ENCODE measurements at places on chromosomes 13 and 19. TPM values are rescaled to one million over a fixed set of nuclear protein-coding genes. Genes with fewer than 3 reads are reported as not detected.

MTRF1 gene
- 12.2 TPM for total RNA-seq

LGALS7 gene
- not detected for total RNA-seq

CEACAM7 gene
- not detected for total RNA-seq

ADPRHL1 gene
- 14.5 TPM for total RNA-seq

ZNF587B gene
- 13.2 TPM for total RNA-seq

CYP4F2 gene
- total RNA-seq, result not detected

POMP gene
- total RNA-seq, result 49.2 TPM

NCCRP1 gene
- total RNA-seq, result not detected

CEACAM5 gene
- 0.22 TPM for total RNA-seq

LRRC63 gene
- total RNA-seq, result 0.49 TPM

GRCh38 chr13:111186305-111186935 is 71.3 kb downstream of the ARHGEF7 start:
- DNase-seq, result no peak

DNA sequence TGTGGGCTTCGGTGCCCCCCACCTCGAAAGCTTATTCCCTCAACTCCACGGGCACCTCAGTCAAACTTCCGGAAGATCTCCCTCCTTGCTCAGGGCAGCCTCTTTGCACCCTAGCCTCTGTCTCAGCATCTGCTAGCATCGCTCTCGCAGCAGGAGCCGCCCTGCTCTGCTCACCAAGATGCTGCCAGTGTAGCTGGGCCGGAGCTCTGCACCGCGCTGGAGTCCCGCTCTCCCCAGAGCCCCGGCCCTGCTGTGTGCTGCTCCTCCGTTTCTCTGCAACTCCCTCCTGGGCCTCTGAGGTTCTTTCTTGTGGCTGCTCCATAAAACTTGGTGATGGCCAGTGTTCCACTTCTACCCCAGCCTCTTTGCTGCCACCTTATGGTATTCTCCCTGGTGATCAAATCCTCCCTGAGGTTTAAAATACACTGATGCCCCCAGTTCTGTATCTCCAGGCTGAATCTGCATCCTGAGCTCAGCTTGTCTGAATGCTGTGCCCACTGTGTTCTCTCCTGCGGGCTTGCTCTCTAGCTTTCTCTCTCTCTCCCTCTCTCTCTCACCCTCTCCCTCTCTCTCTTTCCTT is 198.0 kb downstream of the UQCRFS1 start:
- DNase-seq, result no peak

GRCh38 chr13:82747291-82747690 is 1135.0 kb downstream of the SLITRK1 start:
- no peak for DNase-seq

DNA sequence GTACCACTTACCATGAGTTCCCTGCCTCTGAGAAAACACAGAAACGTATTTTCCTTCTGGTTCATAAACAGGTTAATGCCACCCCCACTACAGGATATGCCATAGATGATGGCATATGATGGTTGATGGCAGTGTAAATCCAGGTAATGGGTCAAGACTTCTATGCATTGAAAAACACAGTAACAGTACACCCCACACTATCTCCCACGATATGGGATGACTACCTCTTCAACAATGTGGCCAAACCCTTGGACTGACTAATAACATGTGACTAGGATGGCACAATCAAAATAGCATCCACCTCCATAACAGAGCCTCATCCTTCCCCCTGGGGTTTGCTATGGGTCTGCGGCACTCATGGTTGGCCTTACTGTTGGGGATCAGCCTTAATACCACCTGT is 22.0 kb downstream of the ZNF235 start:
- no peak for DNase-seq

DNA sequence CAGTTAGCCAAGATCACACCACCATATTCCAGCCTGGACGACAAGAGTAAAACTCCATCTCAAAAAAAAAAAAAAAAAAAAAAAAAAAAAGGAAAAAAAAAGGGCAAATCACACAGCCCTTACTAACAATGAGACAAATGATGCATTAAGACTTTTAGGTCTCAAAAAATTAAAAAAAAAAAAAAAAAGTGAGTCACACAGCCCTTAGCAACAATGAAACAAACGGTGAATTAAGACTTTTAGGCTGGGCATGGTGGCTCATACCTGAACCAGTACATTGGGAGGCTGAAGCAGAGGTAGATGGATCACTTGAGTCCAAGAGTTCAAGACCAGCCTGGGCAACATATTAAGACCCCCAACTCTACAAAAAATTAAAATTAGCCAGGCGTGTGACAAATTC is 32.4 kb upstream of the EIF3G start:
- no peak for DNase-seq

- DNase-seq, result no peak
Measured at GRCh38 chr19:34600366-34600765, 76.6 kb downstream of the SCGB2B2 start.

DNA sequence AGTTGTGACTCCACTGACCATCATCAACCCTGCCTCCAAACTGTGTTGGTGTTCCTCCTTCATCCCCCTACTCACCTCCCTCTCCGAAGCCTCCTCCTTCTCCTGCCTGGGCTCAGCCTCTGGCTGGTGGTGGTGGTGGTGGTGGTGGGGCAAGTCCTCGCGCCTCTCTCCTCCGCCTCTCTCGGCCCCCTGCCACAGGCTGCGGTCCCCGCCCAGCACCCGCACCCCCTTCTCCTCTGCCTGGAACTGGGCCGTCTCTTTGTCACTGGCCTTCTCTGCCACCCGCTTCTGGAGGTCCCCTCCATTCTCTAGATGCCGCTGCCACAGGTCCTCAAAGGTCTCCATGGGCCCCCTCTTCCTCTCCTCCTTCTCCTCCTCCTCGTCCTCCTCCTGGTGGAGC is 1.5 kb downstream of the CCER2 start:
- no peak for DNase-seq

- no peak for DNase-seq
Measured at GRCh38 chr13:78299832-78300623, 303.3 kb downstream of the POU4F1 start.

DNA sequence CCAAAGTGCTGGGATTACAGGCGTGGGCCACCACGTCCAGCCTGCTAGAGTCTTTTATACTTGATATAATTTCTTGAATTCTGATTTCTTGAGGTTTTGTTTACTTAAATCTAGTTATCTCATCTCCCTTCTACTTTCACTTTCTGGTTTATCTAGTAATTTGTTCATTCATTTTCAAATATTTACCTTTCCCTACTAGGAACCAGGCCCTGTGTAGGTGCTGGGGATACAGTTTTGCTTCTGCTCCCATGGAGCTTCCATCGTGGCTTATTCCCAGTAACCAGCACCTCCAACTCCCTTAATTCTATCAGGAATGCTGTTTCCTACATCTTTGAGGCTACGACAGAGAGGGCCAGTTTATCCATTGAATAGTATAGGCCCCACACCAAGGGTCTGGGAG is 24.1 kb upstream of the TRIM13 start:
- DNase-seq, result no peak

GRCh38 chr19:55620410-55621204 is 3.8 kb downstream of the ZNF784 start:
- no peak for DNase-seq

DNA sequence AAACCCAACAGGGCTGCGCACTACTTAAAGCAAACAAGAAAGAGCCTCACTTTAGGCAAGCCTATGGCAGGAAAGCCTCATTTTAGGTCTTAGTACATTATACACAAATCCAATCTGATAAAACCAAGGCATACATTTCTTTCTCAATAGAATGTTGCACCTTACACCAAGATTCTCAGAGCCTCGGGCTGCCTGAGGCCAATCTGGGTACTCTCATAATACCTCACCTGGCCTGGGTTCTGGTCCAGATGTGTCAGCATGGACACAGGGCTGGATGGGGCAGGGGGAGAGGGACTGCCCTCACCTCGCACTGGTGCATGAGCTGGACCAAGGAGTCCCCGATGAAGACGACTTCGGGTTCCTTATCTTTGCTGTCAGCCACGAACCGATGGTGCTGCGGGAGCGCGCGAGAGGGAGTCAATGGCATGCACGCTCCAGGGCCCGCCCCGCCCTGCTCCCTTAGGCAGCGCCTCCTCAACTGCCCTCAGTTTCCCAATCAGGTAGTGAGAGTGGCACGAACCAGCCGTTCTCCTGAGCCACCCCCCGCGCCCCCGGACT is at the start of gene PRR19:
Gene PRR19, plus strand, starts transcription at position 487 of the 558 bp plus-strand sequence. CDS start 7,453 bp downstream, outside the sequence.
- DNase-seq, result no peak

GRCh38 chr13:31011901-31012654 is 79.6 kb downstream of the TEX26 start:
- no peak for DNase-seq

- no peak for DNase-seq
Measured at GRCh38 chr13:42574011-42574410, at the start of gene TNFSF11. Gene TNFSF11 (plus strand): TSS chr13:42574152. CDS start chr13:42574304, 152 bp downstream.

DNA sequence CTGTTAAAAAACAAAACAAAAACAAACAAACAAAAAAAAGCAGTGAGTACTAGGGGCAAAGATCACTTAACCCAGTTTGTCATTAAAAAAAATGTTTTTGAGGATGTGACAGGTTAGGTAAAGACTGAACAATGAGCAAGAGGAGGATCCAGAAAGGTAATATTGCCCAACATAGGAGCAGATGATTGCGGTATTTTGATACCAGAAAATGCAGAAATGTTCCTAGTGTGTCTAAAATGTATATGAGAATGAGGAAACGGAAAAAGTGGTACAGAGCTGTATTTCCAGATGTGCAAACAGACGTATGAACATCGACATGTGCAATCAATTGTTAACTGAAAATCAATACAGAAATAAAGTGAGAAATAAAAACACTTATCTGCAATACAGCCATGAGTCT is 4.9 kb upstream of the LILRA4 start:
- DNase-seq, result no peak

GRCh38 chr13:28658539-28658795 is 463 bp upstream of the POMP start:
- DNase-seq, result no peak

DNA sequence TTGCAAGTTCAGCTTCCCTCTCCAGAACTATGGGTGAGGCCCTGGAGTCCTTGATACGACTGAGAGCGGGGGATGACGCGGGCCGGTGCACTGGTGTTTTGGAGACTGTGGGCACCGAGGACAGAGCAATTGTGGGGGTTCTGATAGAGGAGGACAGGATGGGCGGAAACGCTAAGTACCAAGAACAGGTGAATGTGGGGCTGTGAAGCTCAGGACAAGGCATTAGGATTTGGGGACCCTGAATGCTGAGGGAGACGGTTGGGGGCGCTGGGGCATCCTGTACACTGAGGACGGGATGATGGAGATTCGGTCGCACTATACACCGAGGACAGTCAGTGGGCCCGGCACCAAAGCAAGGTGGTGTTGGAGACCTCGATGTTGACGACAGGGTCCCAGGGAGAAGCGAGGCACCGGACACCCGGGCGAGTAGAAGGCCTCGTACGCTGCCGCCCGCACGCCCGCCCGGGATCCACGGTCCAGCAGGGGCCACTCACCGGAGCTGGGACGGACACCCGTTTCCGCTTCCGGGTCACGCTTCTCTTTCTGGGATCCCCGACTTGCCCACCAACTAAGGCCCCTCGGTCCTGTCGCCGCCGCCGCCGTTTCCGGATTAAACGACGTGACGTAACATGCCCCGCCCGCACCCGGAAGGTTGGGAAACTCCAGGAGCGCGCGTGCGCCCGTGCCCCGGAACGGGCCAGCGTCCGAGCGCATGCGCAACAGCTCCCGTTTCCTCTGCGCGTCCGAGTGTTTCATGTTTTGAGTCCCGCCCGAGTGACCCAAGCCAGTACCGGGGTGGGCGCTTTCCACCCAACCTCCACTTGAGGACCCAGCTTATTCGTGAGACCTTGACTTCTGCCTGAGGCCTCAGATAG is at the start of gene CHMP2A:
Gene CHMP2A, minus strand, starts transcription at position 612 of the 875 bp plus-strand sequence. CDS start 893 bp downstream, outside the sequence.
- DNase-seq, result peak; percentile 100

DNA sequence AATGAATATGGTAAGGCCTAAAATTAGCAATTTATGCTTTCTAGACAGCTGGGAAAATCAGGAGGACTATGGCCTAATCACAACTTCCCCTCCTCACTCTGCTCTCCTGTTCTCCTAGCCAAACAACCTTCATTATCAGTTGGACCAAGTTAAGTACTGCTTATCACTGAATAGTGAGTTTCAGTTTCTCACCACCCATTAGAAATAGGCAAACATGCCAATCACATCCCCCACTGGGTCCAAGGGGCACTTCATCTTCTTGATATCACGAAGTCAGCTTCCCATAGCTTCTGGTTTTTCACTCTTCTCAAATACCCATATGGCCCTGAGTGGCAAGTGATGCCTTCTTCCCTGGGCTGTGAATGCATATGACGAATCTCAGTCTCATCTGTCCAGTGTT is 689.6 kb downstream of the SLITRK5 start:
- no peak for DNase-seq

DNA sequence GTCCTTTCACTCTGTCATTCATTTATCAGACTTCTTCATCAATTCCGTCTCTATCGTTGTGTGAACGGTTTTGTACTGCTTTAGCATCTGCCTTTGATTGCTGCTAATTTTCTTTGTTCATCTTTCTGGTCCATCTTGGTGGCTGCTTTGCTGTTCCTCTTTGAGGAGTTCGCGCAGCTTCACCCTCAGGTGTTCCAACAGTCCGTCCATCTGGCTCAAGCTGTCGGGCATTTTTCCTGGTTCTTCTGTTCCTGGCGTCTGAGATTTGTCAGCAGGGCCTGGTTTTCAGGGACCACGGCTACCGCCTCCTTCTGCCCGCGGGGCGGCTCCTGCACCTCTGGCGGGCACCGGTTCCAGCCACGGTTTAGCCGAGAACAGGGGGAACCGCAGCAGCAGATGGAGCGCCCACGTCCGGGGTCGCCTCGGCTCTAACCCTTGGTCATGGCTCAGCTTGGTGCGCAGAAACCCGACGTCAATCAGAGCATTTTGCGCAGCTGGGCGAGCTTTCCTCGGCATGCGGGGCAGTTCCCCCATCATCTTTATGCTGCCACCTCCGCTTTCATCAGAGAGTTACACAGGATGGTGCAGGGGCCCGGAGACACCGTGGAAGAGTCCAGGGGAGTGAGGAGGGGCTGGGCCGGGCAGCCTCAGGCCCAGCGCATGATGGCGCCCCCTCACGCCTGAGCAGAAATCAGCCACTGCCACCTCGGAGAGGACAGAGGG is 89.5 kb downstream of the ZNF100 start:
- no peak for DNase-seq

DNA sequence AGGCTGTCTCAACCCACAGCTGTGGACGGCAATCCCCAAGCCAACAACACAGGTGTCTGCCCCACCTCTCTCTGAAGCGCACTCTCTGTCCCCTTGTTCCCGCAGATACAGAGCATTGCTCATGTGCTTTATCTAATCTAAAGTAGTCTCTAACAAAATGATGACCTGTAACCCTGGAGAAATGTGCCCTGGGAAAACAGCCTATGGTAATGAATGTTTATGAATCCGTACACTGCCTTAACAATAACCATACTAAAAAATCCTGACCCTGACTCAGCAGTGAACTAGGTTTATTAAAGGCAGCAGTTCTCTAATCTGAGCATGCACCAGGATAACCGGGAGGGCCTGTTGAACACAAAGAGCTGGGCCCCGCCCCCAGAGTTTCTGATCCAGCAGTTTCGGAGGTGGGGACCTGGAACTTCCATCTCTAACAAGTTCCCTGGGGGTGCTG is 50.7 kb upstream of the SLC15A1 start:
- no peak for DNase-seq

- DNase-seq, result peak; percentile 66
Measured at GRCh38 chr19:45863840-45864628, at the start of gene FOXA3. Gene FOXA3 (plus strand): TSS chr19:45864326. CDS start chr19:45864457, 131 bp downstream.

Data from sciatic nerve (tissue), 2 donors.